ENCODE measurements at places on chromosomes 7 and 10.
A peak's percentile ranks its signal among the peaks of the same experiment; 100 is the strongest.

DNA sequence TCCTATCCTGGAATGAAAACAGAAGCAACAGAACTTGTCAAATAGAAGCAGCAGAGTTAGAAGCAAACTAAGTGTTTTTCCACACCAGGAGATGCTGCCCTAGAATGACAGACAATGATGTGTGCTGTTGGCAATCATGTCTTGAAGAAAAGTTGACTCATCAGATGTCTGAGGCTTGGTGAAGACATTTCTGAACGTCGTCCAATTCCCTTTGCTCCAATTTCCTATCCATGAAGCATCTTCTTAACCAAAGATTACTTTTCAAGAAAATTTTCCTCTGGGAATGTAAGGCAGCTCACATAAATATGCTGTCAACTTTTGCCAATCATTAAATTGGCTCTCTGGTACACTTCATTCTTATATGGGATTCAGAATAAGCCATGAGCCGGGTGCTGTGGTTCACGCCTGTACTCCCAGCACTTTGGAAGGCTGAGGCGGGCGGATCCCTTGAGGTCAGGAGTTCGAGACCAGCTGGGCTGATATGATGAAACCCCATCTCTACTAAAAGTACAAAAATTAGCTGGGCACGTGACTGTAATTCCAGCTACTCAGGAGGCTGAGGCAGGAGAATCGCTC is 34.6 kb downstream of the MALSU1 start:
- DNase-seq: no peak

GRCh38 chr7:116805100-116805544 is 57.3 kb upstream of the CAPZA2 start:
- no peak for DNase-seq

GRCh38 chr7:117129521-117129955 is 176.2 kb downstream of the ST7 start:
- DNase-seq: no peak

GRCh38 chr10:46040004-46040403 is 6.1 kb downstream of the MSMB start:
- no peak for DNase-seq

DNA sequence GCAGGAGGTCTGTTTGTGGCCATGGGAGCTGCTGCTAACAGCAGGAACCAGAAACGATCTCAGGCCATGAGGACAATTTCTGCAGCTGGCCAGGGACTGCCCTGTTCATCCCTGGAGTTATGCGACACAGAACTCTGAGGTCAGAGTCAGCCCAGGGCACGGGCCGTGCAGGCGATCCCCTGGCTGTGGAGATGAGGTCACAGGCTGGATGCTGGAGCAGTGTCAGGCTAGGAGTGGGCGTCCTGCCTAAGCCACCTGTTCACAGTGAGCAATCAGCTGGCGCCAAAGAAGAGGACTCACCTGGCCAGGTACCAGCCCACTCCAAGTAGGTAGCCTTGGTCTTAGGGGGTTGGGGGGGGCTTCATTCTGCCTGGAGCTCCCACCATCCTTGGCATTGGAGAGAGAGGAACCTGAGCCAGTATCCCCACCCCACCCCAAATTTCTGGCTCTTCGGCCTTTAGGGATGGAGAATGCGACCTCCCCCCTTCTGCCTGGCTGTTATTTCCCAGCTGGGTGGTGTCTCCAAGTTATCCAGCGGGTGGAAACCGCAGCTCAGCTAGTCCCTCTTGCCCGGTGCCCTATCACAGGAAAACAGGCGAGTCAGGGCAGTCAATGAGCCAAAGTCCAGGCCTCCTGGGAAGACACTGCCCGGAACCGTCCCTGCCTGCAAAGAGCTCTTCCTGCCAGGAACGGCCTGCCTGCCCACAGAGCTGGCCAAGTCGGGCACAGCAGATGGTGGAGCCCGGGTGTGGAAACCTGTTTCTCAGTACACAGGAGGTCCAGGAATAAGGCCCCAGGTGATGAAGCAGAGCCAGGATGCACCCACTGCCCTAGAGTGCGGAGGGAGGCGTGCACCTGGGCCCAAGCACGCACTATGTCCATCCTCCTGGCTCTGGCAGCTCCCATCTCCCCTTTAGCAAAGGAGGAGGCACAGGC is 1.8 kb upstream of the TTYH3 start:
- no peak for DNase-seq

GRCh38 chr7:65265933-65266519 is 107.6 kb upstream of the ZNF92 start:
- no peak for DNase-seq

DNA sequence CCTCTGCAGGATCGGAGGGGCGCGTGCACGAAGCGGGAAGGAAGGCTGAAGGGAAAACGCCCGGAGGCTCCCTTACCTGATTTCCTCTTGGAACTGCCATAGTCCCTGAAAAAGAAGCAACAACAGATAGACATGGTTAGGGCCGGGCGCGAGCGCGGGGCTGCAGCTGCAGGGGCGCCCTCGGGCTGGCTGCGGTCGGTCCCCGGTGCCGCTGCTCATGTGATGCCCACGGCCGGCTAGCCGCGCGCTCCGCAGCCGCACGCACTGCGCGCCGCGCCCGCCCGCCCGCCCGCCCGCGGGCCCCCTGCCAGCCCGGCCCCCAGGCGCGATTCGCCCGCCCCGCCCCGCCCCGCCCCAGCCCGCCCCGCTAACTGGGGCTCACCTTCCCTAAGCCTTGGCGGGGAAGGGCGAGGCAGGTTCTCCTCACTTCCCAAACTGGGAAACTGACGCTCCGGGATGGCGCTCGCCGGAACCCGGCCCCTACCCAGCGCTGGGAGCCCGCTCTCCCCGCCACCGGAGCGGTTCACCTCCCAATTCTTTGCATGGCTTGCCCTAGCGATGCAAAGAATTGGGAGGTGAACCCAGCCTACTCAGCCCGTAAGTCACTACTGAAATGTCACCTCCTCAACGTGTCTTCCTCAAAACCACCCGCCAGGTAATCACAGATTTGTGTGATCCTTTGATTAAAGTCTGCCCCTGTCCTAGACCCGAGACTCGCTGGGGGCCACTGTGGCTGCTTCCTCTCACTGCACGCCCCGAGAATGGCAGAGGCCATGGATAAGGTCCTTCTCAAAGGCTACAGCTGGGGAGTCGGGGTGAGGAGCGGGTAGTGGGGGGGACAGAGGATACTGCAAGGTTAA is 162.2 kb downstream of the SH3PXD2A start:
- no peak for DNase-seq

DNA sequence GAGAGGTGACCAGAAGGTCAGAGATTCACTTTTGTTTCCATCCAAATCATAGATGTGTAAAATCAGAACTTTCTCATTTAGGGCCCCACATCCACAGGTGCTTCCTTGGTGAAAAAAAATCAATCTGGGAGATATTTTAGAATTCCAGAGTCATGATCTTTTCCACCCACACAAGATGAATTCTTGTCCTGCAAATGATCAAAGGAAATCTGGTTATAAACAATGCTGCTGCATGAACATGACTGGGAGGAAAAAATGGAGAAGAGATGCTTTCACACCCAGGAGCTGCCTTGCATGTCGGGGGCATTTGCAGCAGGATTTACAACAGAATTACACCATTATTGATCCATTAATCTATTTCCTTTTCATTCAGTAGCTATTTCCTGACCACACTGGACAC is 106.5 kb upstream of the TMEM72 start:
- no peak for DNase-seq

- DNase-seq: no peak
These were observed 4.6 kb downstream of the DCLRE1C start for GRCh38 chr10:14949291-14949690.

DNA sequence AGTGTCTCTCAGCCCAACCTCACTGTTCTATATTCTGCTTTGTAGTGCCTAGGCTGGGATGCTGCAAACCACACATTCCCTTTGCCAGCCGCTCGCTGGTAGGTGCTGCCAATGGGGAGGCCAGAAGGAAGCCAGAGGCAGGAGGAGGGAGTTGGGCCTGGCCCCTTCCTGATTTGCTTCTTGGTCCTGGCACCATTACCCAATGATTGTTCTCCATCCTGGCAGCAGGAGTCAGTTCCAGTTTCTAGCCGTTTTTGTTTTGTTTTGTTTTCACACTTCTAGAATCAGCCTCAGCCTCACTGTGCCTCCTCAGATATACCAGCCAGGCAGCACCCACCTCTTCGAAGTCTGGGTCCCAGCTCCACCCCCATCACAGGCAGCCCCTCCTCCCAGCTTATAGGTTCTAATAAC is 27.4 kb upstream of the LOXL4 start:
- peak; percentile 58 for DNase-seq

DNA sequence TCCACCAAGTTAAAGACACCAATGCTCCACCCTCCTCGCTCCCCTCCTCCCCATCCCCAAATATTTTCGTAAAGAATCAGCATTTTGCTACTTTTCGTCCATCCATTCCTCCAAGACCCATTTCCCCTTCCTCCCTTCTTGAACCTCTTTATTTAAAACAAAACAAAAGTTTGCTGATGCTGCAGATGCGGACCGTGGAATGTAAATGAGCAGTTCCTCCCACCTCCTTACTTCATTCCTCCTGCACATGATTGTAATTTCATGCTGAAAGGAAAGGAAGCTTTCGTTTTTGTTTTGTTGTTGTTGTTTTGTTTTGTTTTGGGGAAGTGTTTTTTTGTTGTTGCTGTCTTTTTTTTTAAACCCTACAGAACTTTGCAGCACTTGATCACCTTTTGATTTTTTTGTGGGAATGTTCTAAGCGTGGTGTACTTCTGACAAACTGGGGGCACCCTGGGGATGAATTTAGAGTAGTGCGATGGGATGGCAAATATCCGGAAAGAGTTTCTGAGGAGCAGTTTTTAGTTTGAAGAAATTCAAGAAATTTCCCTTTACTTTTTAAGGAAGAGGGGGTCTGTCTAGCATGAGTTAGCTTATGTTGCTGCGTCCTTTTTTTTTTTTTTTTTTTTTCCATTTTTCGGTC is 177.3 kb downstream of the TCF7L2 start:
- no peak for DNase-seq

DNA sequence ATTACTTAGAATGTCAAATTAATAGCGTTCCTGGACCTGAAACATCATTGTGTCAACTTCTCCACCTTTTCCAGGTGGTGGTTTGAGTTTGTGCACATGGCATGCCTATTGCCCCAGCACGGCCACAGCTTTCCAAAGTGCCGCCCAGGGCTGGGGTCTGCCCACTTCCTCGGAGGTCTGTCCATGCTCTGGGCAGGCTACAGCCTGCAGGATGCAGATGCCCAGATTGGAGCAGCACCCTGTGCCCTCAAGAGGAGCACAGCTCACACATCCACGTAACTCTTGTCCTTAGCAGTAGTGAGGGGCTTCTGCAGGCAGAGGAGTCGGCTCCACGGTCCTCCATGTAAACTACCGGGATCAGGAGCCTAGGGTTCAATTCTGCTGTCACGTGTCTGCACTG is 238.6 kb downstream of the EBF3 start:
- DNase-seq: no peak

- no peak for DNase-seq
These were observed 3.6 kb upstream of the HTR5A start for GRCh38 chr7:155066417-155066950.

DNA sequence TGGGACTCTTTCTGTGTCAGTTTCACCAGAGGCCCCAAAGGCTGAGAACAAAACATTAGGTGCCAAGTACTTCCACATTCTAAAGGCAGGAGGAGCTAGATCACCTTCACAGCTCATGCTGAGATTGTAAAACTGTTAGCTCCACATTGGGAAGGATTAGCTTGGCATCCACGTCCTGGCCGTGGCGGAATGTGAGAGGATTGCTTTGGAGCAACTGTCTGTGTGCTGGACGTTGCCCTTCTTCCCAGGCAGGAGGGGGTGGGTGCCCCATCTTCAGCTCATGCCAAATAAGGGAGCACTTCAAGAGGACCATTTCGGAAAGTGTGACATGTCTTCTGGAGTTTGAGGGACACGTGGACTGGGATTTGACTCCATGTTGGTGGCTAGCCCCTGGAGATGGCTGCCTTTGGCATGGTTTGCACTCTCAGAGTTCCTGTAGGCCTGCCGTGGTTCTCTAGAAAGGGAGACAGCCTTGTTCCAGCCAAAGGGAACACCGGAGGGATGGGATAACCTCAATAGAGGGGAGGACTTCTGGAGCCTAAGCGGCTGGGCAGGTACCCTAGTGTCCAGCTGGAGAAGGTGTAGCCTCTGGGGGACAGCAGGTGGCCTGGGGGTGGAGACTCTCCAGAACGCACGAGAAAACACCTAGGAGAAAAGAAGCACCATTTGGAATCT is 19.9 kb upstream of the FMC1 start:
- DNase-seq: no peak

GRCh38 chr10:5416981-5417380 is 4.6 kb downstream of the NET1 start:
- no peak for DNase-seq

DNA sequence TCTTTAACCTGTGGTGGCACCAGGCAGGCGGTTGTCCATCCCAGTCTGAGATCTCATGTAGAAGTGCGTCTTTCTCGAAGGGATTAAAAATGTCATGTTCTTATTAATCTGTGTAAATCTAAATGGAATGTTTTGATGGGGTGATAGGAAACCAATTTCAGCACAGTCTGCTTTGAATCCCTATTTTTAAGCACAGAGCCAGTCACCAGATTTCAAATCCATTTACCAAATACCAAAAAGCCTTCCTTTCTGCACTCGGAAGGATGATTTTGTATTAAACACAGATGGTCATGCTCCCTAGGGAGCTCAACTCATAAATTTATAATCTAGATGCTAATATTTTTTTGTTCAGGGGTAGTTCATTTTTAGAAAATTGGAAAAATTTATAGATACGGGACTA is 160.6 kb upstream of the AOAH start:
- DNase-seq: no peak

DNA sequence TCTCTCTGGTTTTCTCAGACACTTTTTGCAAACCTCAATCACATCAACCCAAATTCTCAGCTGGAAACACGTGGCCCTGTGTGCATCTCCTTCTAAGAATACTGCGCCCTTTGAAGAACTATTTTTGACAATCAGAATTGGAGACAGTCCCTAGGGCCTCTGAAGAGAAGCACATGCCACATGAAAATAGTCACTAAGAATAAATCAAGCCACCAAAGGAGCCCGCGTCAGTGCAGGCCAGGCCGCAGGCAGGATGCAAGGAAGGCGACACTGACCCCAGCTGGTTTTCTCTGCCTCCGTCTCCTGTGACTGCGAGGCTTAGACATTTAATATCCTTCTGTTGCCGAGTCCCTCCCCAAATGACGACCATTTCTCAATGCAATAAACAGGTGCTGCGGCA is 88.0 kb upstream of the ADAM12 start:
- DNase-seq: no peak

DNA sequence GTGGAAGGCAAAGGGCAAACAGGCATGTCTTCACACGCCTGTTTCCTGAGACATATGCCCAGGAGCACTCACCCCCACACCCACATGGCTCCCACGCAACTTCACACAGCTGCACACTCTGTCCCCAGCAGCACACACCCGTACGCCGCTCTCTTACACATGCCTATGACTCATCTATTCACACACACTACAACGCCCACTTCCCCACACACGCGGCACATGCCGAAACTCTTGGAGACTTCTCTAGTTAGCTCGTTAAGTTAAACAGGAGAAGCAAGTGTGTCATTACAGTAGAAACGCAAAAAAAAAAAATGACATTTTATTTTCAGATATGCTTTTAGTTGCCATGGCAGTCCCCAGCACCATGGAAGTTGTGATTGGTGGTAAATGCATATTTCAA is 6.7 kb downstream of the CALN1 start:
- DNase-seq: no peak

Data from suprapubic skin (tissue), 4 donors.